ENCODE measurements at places on chromosomes 12 and 14. TPM values are rescaled to one million over a fixed set of nuclear protein-coding genes. Genes with fewer than 3 reads are reported as not detected.
A peak's percentile ranks its signal among the peaks of the same experiment; 100 is the strongest.

OTX2 gene
- 33.9 TPM for total RNA-seq

ETNK1 gene
- total RNA-seq, result 82.7 TPM

DNA sequence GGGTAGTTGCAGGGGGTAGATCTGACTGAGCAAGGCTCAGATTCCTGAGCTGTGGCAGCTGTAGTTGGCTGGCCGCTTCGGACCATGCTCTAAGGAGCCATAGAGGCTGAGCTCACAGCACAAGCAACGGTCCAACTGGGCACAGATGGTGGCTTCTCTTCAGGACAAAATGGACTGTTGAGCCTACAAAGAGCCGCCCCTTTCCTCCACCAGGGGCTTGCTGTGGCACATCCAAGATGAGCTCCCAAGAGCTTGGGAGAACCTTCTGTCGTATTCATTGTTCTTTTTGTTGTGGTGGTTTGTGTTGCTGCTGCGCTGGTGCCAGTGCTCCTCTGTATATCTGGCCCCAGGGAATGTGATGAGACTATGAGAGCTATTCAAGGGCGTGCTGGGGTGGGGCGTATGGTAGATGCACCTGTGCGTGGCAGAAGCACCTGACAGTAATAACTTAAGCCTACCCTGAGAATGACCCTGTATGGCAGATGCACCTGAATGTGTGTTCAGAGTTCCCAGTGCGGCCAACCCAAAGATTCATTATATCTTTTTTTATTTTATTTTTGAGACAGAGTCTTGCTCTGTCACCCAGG, 17.8 kb upstream of the LGALS3 start:
- H3K27me3 ChIP-seq, result no peaks in the 10 kb centered on the region
- H3K27ac ChIP-seq, result no peak overlapping the region
- DNase-seq, result no peak
- H3K36me3 ChIP-seq, result no peaks in the 10 kb centered on the region
- no peak overlapping the region for H3K4me3 ChIP-seq
- H3K4me1 ChIP-seq, result peaks cover 13% of the 10 kb centered on the region

DNA sequence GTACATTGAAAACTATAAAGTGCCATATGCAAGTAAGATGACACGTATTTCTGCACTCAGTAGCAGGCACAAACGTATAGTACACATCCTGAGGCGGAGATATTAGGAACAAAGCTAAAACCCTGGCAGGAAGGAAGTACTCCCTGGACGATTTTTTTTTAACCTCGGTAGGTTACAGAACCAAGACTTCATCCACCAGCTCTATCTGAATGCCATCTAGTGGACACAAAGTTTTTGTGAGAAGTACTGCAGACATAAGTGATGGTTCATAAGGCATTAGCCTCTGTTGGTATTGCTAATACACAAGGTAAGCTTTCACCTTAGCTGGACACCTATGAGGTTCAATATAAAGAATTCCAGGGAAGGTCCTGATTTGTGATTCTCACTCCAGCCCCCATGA, 83.0 kb upstream of the CCDC196 start:
- H3K4me3 ChIP-seq, result no peak overlapping the region
- no peak overlapping the region for H3K27ac ChIP-seq
- H3K4me1 ChIP-seq, result no peaks in the 10 kb centered on the region
- no peaks in the 10 kb centered on the region for H3K36me3 ChIP-seq
- DNase-seq, result no peak

DNA sequence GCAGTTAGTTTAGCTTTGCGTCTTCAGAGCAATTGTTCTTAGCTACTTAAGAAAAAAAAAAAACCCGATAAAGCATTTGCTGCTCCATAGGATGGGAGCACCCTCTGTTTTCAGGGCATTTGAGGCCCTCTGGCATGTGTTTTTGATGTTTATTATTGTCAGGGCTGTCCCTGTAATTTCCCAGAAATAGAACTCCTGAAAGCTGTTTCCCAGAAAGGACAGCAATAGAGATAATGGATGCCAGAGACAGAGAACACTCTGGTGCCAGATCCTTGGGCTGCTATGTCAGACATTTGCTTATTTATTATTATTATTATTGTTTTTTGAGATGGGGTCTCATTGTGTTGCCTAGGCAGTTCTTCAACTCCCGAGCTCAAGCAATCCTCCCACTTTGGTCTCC, 201.3 kb downstream of the ALG10 start:
- H3K4me1 ChIP-seq, result no peaks in the 10 kb centered on the region
- H3K27ac ChIP-seq, result no peak overlapping the region
- H3K4me3 ChIP-seq, result no peak overlapping the region
- DNase-seq, result no peak
- no peaks in the 10 kb centered on the region for H3K36me3 ChIP-seq

DNA sequence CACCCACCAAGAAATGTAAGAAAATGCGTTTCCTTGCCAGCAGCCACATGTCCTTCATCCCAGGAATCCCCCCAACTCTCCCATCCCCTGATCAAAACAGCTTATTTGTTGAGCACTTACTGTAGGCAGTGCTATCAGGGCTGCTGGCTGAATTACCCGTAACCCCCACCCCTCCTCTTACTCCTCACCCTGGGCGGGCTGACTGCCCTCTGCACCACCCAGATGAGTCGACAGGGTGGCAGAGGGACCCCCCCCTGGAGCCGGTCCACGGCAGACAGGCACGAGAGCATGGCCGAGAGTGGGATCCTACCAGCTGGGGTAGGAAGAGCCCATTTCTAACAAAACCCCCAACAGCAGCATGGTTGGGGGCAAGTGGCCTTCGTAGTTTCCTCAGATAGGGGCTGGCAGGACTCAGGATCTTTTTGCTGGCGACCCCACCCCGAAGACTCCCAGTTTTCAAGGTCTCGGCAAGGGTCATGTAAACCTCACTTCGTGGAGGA, 1.1 kb upstream of the RHOF start:
- DNase-seq, result no peak
- peaks cover 29% of the 10 kb centered on the region for H3K4me1 ChIP-seq
- H3K36me3 ChIP-seq, result peaks cover 4% of the 10 kb centered on the region
- peak overlapping the region; percentile 91 for H3K4me3 ChIP-seq
- H3K27me3 ChIP-seq, result no peaks in the 10 kb centered on the region

DNA sequence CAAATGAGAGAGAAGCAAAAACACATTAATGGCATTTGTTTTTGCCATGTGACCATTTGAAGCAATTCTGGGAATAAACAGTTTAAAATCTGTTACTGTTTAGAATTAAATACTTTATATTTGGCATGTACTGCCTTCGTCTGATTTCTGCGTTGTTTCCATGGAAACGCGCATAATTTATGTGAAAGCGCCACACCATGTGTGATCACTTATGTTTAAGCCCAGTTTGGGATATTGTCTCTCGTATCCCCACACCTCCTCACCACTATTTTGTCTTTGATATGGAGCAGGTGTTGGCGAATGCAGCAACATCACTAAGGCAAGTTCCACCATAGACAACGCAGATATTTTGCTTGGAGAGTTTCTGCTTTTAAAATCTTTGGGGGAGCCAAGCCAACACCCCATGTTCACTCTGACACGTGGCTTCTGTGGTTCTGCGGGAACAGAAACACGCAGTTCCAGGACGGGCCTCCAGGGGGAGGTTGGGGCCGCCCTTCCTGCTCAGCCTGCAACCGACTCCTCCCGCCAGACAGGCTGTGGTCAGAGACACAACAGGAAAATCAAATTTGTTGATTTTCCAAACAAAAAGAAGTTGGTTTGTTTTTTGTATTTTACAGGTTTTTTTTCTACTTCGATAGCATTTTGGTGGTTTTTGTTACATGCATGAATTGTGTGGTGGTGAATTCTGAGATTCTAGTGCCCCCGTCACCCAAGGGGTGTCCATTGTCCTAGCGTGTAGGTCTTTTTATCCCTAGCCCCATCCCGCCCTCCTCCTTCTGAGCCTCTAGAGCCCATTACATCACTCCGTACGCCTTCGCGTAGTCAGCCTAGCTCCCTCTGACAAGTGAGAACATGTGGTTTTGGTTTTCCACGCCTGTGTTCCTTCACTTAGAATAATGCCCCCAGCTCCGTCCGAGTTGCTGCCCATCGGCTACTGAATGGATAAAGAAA, 101.9 kb upstream of the SFSWAP start:
- no peaks in the 10 kb centered on the region for H3K27me3 ChIP-seq
- H3K4me3 ChIP-seq, result no peak overlapping the region
- H3K4me1 ChIP-seq, result 0 out of 2 replicates have a peak, but pooled peaks cover 2% of the 10 kb centered on the region
- no peaks in the 10 kb centered on the region for H3K36me3 ChIP-seq

Data from H1 (cell line).